ENCODE measurements at places on chromosomes 4 and X.
A peak's percentile ranks its signal among the peaks of the same experiment; 100 is the strongest.

DNA sequence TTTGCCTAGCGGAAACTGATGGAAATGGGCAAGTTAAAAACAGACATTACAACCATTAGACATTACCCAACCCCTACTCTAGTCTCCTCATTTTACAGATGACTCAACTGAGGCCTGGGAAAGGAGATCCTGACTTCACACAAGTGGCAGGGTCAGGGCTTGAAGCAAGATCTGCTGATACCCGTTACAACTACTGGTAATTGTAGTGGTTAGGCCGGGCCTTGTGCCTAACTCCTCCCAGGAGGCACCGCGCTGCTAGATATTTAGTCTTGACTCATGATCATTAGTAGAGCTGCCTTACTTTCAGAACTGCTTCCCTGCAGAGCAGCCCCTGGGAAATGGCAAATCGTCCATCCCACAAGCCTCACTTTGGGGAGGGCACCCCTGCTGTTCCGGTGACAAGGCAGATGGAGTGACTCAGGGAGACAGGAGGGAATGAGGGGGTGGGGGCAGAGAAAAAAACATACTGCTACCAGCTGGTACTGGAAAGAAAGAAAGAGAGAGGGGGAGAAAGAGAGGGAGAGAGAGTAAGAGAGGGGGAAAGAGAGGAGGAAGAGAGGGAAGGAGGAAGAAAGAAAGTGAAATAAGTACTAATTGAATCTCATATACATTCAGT is 12.2 kb downstream of the ARHGEF6 start:
- peak; percentile 41 for DNase-seq

DNA sequence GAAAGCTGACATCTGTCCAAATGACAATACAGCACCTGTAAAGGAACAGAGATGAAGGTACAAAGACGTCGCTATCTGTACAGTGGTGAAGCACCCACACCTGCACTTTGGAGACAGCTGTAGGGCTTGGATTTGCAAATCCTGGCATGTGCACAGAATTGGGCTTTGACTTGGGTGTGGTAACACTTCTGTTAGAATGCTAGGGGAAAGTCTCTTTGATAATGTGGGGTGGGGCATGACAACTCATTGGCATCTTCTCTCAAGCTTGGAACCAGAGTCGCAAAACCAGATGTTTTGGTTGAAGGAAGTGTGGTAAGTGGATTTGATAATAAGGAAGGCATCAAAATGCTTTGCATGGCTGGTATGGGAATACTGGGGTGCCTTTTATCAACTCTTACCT is 55.5 kb downstream of the VCX3B start:
- DNase-seq = no peak

GRCh38 chr4:38536716-38537115 is 127.3 kb upstream of the KLF3 start:
- no peak for DNase-seq

DNA sequence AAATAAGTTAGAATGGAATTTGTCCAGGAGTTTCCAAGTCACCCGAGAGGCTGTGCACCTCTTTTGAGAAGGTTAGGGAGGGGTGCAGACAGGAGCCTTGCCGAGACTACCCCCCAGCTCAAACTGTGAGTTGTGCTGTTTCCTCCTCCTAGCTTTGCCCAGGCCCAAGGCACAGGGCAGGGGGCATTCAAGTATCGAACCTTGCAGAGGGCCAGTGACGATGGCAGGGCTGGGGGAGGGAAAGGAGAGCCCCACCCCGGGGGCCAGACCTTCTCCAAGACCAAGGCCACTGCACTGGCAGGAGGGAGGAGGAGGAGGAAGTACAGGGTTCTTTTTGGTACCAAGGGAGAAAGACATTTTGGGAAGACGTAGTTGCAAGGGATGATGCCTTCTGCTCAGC is 80.6 kb downstream of the TMEM144 start:
- DNase-seq = no peak

DNA sequence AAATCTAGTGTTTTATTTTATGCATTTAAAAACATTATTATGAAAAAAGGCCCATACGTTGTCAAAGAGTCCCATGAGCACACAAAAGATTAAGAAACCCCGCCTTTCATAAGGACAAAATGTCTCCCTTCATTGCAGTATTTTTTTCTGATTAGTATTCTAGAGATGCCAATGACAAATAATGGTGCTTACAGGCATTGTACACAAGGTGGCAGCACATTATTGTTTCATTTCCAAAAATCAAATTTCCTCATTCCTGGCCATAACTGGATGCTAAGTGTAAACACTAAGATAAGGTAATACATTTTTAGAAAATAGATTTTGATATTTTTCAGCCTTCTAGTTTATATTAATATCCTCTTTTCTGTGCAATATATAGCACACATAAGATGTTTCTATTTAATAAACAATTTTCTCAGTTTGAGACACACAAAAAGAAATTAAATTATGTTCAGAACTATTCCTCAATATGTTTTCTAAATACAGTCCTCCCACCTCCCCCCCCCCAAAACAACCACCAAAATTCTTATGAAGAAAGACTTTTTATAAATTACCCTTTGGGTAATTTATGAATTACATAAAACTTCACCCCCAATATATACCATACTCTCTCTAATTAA is 47.7 kb downstream of the TIGD2 start:
- DNase-seq = no peak

- peak; percentile 32 for DNase-seq
Measured at GRCh38 chr4:26860922-26861433, 337 bp downstream of the STIM2 start.

- no peak for DNase-seq
Measured at GRCh38 chrX:41616935-41617334, 71.8 kb upstream of the GPR34 start.

DNA sequence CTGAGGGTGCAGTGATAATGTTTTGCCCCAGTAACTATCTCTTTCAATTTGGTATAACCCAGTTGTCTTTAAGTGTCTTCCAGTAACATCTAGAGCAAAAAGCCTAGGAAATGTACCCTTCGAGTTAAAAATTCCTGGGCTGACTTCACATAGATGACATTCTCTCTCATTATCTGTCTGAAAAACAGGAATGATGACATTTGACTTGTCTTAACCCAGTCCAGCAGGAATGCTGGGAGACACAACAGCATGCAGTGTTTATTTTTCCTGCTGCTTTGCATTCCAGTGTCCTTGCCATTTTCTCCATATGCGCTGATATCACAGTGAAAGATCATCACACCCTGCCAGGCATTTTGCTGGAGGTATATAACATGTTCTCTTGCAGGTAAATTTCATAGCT is 130.0 kb downstream of the SOWAHB start:
- no peak for DNase-seq

GRCh38 chr4:1048773-1049590 is 37.6 kb downstream of the FGFRL1 start:
- no peak for DNase-seq

GRCh38 chr4:103947617-103948016 is 227.8 kb upstream of the TACR3 start:
- no peak for DNase-seq

DNA sequence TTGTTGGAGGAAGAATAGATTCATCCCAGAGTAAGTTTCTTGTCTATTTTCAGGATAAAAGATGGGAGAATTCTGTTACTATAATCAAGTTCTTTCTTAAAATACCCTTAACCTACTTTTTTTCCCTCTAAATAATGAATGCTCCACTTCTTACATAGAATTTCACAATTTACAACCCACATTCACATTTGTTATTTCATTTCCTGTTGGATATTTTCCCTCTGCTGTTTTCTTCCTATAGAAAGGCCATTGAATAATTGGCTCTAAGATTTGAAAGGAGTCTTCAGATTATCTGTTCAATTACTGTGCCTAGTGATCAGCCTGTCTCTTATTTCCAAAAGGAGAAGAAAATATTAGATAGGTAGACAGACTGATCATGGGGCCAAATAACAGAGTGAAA is 79.7 kb downstream of the CPE start:
- no peak for DNase-seq

GRCh38 chrX:9784332-9784731 is 1.9 kb upstream of the SHROOM2 start:
- DNase-seq = no peak

- DNase-seq = no peak
Measured at GRCh38 chr4:38902695-38903094, 35.1 kb downstream of the FAM114A1 start.

DNA sequence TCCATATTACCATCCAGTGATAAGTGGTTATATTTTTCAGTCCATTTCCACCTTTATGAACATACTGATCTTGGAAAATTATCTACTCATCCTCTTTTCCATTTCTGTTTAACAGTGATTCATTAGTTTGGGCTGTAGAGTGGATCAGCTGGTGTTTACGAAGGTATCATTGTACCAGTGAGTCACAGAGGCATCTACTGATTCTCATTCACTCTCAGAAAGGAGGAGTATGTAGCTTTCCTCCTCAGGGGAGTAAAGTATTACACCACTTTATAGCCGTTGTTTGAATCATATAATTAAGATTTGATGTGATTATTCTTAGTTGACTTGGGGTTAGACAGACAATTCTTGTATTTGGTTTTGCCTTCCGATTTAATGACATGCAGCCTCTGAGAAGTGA is 74.7 kb downstream of the GALNT7 start:
- DNase-seq = no peak

DNA sequence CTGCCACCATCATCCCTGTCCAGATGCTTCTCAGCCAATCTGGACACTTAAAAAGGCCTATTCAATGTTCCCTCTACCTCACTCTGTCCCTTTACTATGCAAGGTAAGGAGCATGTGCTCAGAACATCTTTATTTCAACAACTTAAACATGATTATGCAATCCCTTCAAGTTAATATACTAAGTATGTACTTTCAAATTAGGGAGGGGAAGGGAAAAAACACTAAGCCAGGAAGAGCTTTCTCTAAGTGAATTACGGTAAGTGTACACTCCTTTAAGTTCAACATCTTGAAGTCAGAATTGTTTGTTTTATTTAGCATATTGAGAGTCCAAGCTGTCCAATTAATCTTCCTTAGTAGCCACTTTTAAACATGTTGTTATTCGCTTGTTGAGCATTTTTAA is 14.1 kb downstream of the SLC10A7 start:
- no peak for DNase-seq

GRCh38 chr4:18318682-18319388 is 297.3 kb upstream of the LCORL start:
- no peak for DNase-seq

- DNase-seq = no peak
Measured at GRCh38 chr4:113763029-113763285, 1.4 kb upstream of the CAMK2D start.

GRCh38 chr4:83285055-83285407 is 433 bp upstream of the COQ2 start:
- DNase-seq = no peak

- DNase-seq = no peak
Measured at GRCh38 chr4:120156120-120156718, 89.6 kb upstream of the MAD2L1 start.

GRCh38 chrX:112163906-112164305 is 81.3 kb upstream of the TRPC5 start:
- no peak for DNase-seq

DNA sequence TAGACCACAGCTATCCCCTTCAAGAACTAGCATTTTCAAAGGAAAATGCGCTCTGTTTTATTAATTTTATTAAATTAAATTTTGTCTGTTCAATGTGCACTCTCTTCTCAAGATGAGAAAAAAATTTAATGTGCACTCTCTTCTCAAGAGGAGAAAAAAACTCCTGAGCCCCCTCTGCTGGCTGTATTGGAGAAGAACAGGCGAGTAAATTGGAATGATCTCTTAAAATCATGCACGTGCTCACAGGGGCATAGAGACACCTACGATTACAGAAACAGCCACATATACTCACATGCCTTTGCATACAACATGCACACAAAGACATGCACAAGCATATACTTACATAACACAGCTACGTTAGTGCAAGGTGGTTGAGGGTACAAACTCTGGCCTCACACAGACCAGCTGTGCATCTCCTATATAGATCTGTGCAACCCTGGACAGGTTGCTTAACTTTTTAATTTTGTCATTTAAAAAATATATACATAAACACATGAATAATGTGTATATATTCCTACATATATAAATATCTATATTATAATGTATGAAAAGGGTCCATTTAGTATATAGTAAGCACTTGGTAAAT is 176.2 kb upstream of the CXorf66 start:
- no peak for DNase-seq

DNA sequence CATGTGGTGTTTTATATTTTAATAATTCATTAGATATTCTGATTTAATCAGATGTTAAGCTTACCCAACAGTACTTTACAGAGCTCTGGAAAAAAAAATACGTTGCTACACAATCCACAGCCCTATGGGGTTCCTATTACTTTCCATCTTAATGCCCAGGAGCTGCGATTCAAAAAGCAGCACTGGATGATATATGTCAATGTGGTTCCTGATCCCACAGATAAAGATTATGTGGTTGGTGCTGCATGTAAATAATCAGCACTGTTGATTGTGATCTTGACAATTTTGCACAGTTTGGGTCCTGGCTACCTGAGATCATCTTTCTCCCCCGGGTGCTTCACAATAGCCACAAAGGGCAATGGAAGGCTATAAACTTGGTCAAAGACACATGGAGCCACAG is 72.7 kb upstream of the DCLK2 start:
- no peak for DNase-seq

- DNase-seq = no peak
Measured at GRCh38 chr4:140989944-140990343, 143.3 kb downstream of the RNF150 start.

- no peak for DNase-seq
Measured at GRCh38 chr4:106370214-106370613, 1.6 kb upstream of the GIMD1 start.

Measured in activated CD4-positive, alpha-beta T cell treated with anti-CD3 and anti-CD28 coated beads, Interleukin-2, amount 50 U/mL, for 4 hours (primary cell).